ENCODE measurements at places on chromosomes 3 and 15.

GRCh38 chr3:145557405-145557804, 603.6 kb downstream of the PLOD2 start:
- DNase-seq = peak; percentile 58

DNA sequence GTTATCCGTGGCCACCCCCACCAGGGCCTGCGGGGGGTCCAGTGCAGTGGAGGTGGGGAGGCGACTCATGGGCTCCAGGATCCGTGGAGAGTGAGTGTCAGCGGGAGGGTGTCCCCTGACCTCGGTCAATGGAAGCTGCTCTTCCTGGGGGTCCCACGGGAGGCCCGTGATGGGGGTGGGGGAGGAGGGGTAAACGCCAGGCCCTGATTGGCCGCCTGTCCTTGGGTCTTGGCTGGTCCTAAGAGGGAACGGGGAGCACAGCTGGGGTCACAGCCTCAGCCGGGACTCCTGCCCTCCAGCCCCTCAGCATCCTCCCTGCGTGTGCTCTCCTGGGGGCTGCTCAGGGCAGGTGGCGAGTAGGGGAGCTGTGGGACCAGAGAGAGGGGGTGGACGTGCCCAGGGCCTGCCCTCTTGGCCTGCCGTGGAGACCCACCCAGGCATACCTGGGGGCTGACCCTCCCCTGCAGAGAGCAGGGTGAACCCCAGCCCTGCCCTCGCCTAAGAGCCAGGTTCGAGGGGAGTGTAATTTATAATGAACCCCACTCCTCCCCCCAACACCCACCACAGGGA, 184.6 kb downstream of the GOLGA6L6 start:
- DNase-seq = no peak

GRCh38 chr15:68526784-68527183, 52.0 kb upstream of the CORO2B start:
- DNase-seq = no peak

DNA sequence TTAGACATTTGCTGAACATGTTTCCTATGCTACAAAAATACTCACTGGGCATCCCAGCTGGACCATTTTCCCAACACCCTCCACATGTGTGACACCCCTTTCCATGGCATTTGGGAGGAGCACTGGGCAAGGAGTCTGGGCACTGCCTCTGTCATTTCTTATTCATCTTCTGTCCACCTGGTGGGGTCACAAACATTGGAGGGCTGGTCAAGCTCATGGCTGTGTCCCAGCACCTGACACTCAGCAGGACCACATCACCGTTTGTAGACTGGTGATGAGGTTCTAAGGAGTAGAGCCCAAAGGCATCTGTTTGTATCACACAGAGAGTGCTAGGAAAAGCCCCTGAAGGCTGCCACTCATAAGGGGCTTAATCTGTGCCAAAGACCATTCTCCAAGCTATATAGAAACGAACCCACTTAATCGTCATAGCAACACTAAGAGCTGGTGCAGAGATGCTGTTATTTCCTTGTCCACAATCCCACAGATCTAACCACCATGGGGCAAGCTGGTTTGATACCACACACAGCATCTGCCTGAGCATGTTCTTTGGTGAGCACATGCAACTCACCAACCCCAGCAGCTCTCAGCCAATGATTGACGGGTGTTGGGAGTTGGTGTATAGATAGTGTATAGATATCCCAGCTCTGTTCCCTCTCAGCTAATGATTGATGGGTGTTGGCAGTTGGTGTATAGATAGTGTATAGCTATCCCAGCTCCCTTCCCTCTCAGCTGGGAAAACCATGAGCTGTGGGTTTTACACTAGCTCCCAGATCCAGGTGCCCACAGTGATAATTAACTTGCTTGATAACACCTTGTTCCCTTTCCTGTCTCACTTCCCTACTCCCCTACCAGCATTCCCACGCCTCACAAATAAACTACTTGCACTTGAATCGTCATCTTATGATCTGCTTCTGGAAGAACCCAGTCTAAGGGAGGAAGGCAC, 42.7 kb upstream of the ATP2B2 start:
- no peak for DNase-seq

DNA sequence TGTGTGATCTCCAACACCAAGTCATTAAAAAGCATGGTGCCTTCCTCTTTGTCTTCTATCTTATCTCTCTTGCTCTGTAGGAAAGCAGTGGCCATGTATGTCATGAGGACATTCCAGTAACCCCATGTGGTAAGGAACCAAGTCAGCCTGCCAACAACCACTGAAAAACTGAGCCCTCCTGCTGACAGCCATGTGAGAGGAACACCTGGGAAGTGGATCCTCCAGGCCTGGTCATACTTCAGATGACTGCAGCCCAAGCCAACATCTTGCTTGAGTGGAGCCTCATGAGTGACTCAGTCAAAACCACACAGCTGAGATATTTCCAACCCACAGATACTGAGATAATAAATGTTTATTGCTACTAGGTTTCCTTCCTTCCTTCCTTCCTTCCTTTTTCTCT, 597.3 kb downstream of the ZIC1 start:
- peak; percentile 74 for DNase-seq

GRCh38 chr3:10459954-10460754, 45.2 kb downstream of the ATP2B2 start:
- peak; percentile 76 for DNase-seq

- DNase-seq = no peak
Measured at GRCh38 chr15:65778269-65778668, 13.8 kb downstream of the DENND4A start.

GRCh38 chr3:35785234-35785888, 146.0 kb downstream of the ARPP21 start:
- DNase-seq = no peak

DNA sequence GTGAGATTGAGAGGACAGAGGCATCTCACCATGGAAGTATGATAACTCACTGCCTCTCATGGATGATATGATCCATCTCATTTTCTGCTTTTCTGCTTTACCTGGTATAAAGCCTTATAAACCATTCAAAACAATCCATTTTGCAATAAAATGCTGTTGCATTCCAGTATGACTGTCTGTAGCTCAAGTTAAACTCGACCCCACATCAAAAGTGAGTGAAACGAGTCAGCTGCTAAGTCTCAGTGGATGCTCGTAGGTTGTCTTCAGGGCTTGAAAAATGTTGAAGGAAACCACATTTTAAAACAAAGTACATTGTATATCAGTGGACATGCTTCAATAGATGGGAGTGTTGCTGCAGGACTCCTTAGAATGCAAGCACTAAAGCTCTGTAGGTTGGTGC, 839.0 kb downstream of the TUSC7 start:
- peak; percentile 71 for DNase-seq

DNA sequence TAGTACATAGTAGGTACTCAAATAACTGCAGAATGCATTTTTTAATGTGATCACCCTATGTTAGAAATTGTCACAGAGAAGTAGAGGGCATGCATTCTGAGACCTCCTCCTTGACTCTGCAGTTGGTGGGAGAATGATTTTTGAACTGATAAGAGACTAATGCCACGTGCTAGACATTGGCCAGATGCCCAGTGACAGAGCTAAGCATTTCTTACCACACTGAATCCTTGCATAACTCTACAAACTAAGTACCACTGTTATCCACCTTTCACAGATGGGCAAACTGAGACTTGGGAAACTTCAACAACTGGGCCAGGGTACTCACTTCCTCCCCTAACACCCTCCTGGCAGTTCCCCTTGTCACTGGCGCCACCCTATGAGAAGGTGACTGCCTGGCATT, 33.5 kb upstream of the SPATA12 start:
- DNase-seq = peak; percentile 51

DNA sequence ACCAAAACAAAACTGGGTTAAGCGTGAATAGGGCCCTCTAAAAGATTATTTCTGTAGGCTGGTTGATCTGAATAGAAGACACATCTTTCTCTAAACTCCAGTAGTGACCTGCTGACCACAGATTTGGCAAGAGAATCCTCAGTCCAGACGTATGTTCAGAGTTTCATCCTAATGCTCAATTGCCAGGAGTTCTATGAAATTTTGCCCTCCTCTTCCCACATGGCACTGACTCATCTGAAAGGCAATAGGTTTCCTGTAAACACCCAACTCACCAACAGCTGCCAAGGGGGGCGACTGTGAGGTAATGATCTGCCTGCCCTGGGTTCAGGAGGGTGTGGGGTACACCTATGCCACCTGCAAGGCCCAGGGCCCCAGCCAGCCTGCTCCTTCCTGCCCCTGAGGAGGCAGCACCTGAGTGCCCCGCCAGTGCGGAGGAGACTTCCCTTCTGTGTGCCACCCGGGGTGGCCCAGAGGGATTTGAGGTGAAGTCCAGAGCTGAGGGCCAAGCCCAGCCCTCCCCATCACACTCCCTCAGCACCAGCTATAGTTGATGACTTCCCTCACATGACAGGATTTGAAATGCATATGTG, 8.4 kb upstream of the PLA2G4D start:
- peak; percentile 22 for DNase-seq

DNA sequence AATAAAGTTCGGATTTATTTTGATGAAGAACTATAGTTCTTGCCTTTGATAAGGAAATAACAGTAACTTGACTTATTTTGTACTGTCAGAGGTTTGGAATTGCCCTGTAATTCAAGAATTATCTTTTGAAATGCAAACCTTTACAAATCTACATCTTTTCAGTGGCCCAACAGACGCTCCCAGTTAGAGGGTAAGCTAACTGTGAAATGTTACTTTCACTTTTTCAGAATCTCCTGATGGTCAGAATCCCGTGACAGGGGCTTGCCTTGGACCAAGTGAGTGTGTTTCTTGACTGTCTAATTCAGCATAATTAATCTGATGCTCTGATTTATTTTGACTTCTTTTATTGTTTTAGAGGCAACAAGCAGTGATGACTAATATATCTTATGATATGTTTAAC, 262.5 kb downstream of the PLOD2 start:
- no peak for DNase-seq

DNA sequence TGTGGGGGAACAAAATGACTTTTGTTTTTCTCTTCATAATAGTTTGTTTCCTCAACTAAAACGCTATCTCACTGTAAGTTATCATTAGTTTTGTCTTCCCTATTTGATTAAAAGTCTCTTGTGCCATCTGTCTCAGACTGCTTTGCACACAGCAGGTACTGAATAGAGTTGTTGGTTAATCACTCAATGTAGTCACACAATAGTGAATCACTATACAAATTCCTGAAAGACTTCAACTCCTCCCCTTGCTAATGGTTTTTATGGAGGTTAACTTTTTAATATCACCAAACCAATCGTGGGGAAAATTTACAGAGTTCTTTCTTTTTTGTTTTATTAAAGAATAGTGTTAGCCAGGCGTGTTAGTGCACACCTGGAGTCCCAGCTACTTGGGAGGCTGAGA, 2.6 kb upstream of the NGLY1 start:
- DNase-seq = no peak

DNA sequence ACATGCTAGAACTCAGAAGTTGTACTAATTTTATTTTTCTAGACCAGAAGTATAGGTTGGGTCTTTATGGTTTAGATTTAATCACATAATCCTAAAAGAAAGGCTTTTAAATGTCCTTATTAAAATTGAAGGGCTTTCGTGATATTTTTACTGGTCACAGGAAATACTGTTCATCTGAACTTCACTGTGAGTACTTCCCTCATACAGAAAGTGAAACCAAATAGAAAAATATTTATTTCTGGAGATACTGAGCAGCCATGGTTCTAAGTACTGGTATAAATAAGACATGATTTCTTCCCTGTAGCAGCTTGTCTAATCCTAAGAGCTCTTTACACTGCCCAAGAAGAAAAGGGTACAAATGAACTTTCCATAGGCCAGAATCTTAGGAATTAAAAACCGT, 2.0 kb downstream of the SNRK start:
- peak; percentile 8 for DNase-seq

GRCh38 chr3:126525091-126525852, 1.3 kb downstream of the CHST13 start:
- DNase-seq = no peak

DNA sequence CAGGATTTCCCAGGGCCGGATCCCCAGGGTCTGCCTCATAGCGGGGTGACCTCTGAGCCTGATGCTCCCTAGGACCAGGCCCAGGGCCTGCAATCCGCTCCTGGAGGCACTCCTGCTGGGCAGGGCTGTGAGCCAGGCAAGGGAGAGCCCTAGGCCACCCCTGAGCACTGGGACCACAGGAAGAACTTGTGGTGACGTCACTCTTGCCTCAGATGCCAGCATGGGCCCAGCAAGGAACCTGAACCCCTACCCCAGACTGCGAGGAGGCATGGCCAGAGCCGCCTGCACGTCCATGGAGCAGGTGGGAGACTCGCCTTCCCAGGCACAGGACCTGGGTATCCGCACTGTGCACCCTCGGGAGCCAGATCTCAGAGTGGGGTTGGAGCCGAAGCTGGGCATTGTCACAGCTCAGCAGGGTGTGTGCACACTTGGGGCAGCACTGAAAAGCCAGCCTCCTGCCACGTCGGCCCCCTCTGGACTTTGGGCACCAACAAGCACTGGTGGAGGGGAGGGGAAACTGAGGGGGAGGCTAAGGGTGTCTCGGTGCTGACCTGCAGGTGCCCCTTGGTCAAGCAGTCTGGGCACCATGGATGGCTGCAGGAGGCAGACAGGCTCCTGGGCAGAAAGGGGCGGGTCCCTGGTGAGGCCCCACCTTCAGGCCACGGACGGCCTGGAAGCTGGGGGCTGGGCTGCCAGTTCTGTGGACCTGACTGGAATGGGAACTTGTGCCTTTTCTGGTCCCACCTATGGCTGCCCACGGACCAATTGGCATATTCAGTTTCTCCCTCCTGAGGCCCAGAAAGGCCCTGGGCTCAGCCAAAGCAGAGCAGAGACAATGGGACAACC, 49.3 kb downstream of the SLC6A20 start:
- no peak for DNase-seq

DNA sequence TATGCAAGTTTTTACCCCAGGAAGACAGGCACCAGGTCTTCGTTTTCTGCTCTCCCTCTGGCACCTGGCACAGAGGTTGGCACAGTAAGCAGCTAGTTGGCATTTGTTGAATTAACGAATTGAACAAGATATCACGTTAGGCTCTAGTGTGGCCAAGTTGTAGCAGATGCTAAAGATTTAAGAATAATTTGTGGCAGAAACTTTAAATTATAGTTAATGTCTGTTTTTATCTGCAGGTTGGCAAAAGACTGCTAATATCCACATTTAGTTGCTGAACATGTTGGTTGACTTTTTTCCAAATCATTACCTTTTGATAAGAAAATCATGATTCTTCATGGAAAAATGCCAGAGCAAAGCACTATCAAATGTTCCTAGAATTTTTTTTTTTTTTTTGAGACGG, 8.1 kb downstream of the CHRNA5 start:
- DNase-seq = no peak

DNA sequence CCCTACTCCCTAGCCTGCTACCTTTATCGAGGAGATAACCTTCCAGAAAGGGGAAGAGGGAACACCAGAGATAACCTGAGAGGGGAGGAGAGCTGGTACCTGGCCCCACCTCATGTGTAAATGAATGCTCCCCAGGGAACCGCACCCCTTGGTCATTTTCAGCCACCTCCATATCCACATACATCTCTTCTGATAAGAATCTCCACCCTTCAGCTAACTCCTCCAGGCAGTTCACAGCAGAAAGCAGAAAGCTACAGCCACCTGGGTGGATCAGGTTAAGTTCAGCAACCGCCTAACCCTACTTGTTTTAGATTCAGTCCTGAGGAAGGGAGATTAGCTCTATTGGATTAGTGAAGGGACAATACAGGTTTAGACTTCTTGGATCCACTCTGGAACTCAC, 38.0 kb upstream of the TIMP4 start:
- no peak for DNase-seq
